Activated CD8-positive, alpha-beta memory T cell treated with anti-CD3 and anti-CD28 coated beads for 4 hours (primary cell): ENCODE measurements at places on chromosomes 4 and X.

DNA sequence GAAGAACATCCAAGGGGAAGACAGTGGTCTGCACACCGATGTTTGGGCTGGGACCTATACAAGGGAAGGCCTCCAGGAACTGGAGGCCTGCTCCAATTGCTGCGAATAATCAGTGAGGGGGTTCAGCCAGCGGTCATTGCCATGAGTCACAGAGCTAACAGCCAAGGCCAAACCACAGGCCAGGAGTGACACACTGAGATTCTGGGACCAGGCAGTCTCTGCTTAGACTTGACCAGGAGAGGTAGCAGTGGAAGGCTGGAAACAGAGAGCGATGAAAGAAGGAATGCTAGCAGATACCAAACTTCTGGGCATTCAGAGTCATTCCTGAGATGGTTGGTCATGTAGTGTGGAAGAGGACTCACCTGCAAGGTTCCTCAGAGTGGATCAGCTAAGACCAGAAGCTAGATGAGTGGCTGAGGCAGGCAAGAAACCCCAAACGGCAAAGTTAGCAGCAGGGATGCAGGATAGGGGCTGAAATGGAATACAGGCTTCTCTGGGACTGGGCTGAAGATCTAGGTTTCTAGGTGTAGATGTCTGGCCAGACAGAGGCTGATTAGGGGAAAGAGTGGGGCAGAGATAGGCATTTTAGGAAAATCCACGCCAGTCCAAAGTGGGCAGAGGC, 54.7 kb downstream of the CNGA2 start:
- DNase-seq, result no peak

DNA sequence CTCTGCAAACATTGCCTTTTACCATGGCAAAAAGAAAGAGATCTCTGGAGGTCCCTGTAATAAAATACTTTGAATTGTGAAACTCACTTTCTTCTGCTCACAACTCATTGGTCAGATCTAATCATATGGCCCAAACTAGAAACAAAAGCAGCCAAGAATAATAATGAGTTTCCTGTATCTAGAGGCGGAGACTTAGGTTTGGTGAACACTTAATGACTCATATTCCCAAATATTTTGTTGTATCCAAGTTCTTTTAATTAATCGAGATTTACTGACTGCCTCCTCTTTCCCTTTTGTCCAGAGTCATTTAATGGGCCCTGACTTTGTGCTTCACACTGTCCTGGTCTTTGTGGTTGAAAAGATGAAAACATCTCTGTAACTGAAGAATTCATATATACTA, 190.6 kb downstream of the CCSER1 start:
- DNase-seq, result no peak

DNA sequence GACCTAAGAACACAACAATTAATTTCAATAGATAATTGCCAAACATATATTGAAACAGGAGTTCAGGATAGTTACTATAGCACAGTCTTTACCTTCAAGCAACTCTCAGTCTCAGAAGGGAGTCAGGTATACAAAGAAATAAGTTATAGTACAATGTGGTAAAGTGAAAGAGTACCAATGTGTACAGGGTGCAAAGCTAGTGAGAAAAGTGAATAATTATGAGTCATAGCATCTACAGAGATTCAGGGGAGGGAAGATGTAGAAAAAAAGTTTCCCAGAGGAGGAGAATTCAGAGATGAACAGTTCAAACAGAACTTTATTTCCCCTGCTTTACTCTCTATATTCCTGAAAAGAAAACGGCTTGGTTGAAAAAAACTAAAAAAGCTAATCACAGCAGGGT, 22.7 kb upstream of the DKK2 start:
- DNase-seq, result no peak

GRCh38 chr4:17315459-17315858, 196.4 kb downstream of the QDPR start:
- no peak for DNase-seq

DNA sequence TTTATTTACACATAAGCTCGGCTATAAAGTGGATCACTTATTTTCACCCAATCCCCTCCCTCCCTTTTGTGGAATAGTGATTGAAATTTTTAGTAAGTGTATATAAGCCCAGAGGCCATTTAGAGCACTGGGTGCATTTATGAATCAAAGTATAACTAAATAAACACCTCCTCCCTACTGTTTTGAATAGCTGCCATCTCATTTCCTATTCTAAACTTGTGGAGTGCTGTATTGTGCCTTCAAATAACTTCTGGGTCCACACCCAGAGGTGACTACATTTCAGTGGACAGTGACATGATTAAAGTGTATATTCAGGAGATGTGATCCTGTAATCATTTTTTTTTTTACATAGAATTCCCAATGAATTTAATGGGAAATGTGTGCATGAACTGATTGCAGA, 104.9 kb downstream of the TEX13C start:
- DNase-seq, result no peak

- DNase-seq, result no peak
These were observed 46.9 kb upstream of the SLC25A4 start for GRCh38 chr4:185096032-185096653.

- DNase-seq, result no peak
These were observed 291.7 kb downstream of the FBXO8 start for GRCh38 chr4:173991814-173992213.

DNA sequence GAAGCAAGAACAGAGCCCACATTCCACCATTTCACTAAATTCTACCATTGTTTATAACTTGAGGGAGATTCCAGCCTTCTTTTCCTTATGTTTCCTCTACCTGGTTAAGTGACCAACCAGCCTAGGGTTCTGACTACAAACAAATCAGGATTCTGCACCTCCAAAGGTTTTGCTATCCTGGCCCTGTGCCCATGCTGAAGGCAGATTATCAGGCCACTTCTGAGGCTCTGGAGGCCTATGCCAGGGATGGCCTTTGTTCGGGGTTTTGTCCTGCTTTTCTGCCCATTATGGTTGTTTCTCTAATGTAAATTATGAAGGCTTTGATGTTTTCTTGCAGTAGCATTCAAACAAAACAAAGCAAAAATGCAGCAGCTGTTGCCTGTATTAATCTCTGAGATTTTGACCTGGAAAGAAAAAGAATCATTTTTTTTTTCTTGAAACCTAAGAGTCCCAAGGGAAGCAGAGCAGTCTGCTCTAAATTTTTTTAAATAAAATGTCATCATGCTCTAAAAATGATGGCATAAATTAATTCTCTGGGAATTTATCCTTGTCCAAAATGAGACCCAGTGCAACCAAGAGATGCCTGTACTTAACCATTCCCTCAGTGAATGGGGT, 55.6 kb downstream of the RNF150 start:
- no peak for DNase-seq

DNA sequence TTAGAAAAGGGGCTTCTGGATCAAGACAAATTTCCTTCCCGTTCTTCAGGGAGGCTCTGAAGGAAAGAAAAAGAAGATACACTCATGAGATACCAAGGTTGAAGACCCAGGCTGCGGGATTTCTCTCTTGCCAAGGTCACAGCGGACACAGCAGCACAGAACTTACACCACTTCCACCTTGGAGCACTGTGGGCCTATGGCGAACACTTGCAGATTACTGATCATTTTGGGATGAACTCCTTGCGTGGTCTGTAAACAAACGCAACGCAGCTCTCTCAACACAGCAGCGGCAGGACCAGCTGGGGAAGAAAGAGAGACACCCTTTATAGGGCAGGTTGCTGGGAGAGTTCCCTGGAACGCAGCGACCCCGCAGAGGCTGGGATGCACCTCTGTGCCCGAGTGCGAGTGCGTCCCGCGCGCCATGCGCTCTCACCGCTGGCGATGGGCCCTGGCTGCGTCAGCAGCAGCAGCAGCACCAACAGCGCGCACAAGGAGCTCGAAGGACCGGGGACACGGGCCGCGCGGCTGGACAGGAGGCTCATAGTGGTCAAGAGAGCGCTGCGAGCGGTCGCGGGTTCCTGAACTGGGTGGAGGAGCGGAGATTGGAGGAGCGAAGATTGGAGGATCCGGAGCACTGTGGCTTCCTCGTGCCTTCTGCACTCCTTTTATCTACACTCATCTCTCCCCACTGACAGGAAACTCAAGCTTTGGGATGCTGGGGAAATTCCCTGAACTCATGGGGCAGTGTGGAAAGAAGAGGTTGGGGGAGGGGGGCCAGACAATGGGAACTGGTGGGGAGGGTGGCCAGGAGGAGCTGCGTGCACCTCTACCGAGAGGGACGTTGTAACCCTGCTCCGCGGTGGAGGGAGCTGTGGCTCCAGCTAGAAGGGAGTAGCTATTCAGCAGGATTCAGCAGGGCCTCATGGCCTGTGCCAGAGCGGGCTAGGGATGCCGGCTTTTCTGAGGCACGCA, at the start of gene CXCL5:
Gene CXCL5 (minus strand): TSS at position 638 of the 972 bp plus-strand sequence. CDS start 96 bp downstream, at position 542.
- DNase-seq, result no peak

GRCh38 chr4:153205757-153206156, 1.5 kb downstream of the TRIM2 start:
- no peak for DNase-seq

DNA sequence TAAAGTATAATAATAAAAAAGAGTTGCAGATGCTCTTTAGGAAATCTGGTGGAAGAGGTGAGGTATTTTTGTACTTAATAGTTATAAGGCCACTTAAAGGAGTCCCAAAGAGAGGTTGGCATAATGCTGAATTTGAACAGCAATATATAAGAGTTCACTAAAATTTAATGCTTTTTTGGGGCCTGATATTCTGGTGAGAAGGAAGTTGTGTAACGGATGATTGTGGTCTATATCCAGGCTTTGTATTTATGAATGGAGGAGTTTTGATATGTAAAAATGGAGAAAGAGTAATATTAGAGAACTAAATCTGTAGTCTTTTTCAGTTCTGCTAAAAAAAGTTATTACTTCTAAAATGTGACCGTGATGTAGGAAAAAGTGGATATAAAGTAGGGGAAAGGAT, 20.4 kb downstream of the BMP2K start:
- DNase-seq, result no peak

DNA sequence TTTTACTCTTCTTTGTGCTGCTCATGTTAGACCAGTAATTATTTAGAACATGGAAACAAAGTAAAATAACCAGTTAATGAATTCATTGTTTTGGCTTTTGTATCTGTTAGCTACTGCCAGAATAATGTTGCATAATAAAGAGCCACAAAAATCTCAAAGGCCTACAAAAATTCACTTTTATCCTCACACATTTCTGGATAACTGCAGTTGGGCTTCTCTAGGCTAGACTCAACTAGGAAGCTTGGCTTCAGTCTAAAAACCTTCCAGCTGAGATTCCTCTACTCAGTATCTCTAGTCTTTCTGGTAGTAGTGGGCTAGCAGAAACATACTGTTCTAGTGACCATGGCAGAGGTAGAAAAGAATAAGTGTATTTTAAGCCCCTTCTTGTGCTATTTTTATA, 73.0 kb downstream of the FAT4 start:
- no peak for DNase-seq

DNA sequence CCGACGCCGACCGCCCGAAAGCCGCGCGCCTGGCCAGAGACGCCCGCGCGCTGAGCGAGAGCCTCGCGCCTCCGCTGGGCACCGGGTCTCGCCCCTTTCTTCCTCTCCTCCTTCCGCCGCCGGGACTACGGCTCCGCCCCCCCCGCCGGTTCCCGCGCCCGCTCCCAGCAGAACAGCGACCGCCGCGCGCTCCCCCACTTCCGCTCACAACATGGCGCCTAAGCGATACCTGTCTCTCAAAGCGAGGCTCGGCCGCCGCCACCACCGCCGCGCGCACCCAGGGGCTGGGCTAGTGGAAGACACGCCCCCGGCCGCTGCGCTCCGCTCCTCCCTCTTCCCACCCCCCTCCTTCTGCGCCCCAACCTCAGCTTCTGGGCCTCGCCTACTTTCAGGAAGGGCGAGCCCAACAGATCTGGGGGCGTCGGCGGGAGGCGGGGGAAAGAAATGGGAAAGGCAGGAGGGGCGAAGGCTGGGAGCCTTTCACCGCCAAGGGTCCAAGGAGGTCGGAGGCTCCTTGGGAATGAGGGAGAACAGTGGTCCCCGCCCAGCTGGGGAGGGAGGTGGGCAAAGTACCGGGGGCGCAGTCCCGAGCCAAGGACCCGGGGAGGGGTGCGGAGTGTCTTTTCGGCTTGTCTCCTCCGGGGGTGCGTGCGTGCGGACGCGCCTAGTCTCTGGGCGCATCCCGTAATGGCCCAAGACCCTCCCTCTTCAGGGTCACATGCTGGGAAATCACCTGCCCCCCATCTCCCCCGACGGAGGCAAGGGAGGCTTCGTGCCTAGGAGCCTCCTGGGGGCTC, at the start of gene RPS6KA3:
Gene RPS6KA3 (minus strand): TSS at position 100 of the 797 bp plus-strand sequence. CDS start 277 bp downstream, outside the sequence.
- DNase-seq, result peak; percentile 79

- no peak for DNase-seq
These were observed 905.2 kb downstream of the TRAM1L1 start for GRCh38 chr4:116180157-116180601.

DNA sequence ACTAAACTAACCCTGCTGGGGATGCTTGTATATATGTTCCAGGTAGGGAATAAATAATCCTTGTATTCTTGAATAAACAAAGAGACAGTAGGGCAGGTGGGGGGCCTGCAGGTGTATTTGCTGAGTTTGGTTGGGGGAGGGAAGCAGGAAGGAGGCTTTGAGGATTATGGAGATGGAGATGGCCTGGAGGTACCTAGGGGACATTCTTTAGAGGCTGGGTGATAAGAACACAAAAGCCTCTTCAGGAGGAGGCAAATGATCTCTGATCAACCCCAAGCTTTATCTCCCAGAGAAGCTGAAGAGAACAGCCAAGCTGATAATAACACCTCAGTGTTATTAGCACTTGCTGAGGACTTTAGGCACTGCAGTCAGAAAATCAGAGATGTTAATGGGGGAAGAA, 187.7 kb downstream of the MGST2 start:
- no peak for DNase-seq

GRCh38 chr4:95572304-95572991, 23.7 kb upstream of the UNC5C start:
- no peak for DNase-seq

DNA sequence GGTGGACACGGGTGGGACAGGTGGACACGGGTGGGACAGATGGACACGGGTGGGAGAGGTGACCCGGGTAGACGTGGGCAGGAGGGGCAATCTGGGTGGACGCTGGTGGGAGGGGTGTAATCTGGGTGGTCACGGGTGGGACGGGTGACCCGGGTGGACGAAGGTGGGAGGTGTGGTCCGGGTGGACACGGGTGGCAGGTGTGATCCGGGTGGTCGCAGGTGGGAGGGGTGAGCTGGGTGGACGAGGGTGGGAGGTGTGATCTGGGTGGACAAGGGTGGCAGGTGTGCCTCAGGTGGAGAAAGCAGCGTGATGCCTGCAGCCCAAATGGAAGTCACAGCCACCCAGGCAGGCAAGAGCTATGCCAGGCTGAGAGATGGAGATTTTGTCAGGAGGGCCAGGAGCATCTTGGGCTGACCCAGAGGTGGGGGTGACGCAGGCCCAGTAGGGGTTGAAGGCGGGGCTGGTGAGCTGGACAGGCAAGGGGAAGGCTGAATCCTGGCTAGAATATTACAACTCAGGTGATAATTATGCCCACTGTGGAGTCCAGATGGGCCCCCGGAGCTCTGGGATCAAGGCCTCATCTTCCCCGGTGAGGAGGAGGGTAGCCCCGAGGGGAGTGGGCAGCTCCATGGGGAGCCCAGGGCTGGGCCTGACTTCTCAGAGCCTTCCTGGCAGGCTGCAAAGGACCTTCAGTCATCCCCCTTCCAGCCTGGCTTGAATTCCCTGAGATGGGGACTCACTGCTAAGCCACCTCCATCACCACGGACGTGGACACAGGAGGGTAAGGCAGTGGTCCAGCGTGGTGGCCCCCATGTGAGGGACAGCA, 100.0 kb downstream of the ADRA2C start:
- DNase-seq, result no peak

GRCh38 chr4:8372506-8372905, 68.0 kb downstream of the ACOX3 start:
- no peak for DNase-seq
